Fibroblast of mammary gland (primary cell): ENCODE measurements at places on chromosomes 7 and 10.

GRCh38 chr7:129719980-129720732 lies 108.6 kb downstream of the NRF1 start:
- DNase-seq = no peak

- DNase-seq = no peak
Measured at GRCh38 chr7:1503390-1503789, 799 bp downstream of the INTS1 start.

- peak; percentile 28 for DNase-seq
Measured at GRCh38 chr10:89440226-89441009, 26.1 kb downstream of the IFIT5 start.

GRCh38 chr10:53786236-53786900 lies 1013.8 kb upstream of the MBL2 start:
- no peak for DNase-seq

DNA sequence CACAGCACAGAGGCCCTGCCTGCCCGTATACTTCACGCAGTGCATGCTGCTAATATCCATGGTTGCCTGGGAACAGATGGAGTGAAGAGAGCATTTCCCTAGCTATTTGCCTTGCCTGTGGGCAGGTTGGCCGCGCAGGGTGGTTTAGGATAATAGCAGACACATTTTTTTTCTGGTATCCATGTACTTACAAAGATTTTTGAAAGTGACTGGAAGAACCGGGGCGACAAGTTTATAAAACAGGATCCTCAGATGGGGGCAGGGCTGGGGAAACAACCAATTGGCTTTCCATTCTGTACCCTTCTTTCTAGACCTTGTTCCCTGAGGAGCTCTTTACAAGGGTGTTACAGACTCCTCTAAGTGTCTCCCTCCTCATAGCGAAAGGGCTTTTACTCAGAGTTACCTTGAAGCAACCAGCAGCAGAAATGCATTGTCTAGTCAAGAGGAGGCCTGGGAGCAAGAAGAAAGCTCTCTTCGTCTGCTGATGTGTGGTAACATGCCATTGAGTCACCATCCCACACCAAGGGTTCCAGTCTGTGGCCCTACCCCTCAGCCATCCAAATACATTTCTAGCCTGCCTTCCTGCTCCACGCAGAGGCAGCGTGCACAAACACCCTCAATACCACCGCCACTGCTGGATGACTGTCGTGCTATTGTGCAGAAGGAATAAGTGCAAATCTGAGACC lies 31.5 kb downstream of the MTURN start:
- DNase-seq = peak; percentile 13

- DNase-seq = peak; percentile 31
Measured at GRCh38 chr7:3518546-3518945, 217.5 kb downstream of the SDK1 start.

DNA sequence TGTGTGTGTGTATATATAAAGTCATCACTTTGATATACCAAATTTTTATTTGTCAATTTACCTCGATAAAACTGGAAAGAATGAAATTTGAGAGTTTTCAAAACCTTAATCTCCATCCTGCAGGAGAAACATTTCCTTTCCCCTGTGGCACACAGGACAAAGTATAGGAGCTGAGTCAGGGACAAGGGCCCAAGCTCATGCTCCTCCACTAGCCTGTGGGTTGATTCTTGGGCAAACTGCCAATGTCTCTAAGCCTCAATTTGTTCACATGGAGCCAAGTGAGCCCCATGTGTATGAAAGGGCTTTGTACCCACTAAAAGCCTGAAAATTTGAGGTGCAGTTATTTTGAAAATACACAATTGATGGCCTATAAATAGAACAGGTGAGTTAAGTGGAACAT lies 60.3 kb upstream of the IL6 start:
- DNase-seq = peak; percentile 73

- no peak for DNase-seq
Measured at GRCh38 chr10:6579904-6580278, at the start of gene PRKCQ. TSS of gene PRKCQ (minus strand) at chr10:6580276. CDS start at chr10:6515135, 65,141 bp downstream.
